ENCODE measurements at places on chromosomes 13 and 19.
A peak's percentile ranks its signal among the peaks of the same experiment; 100 is the strongest.

- peak; percentile 46 for DNase-seq
Measured at GRCh38 chr19:43618921-43619261, 538 bp downstream of the ZNF428 start.

DNA sequence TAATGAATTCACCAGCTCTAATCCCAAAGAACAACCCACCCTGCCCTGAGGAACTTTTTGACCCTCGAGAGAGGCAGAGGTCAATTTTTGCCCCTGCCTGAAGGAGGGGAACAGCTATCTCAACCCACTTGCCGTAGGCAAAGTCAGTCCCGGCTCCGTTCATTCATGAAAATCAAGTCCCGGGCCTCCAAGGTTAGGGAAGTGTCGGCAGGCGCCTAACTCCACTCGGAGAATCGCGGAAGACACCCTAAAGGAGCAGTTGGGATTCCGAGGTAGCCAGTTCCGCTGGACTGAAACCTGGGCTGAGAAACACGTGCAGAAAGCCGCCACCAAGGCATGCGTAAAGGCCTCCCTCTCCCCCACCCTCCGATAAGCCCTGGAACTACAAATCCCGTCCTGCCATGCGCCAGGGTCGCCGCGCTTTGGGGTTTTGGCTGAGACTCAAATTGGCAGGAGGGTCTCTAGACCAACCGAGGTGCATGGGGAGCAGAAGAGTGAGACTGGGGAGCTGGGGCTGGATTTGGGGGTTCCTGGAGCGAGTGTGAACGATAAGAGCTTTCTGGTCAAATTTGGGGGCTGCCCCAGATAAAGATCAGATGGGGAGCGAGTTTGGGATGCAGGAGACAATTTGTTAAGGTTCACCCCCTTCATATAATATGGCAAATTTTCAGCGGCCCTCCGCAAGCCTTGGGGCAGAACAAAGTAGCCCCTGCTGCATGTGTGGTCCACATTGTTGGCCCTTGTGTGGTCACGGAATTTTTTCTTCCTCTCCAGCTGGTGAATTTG is at the start of gene TNPO2:
TNPO2 (minus strand) TSS at position 292 of the 786 bp plus-strand sequence. CDS start 2,955 bp downstream, outside the sequence.
- peak; percentile 65 for DNase-seq

DNA sequence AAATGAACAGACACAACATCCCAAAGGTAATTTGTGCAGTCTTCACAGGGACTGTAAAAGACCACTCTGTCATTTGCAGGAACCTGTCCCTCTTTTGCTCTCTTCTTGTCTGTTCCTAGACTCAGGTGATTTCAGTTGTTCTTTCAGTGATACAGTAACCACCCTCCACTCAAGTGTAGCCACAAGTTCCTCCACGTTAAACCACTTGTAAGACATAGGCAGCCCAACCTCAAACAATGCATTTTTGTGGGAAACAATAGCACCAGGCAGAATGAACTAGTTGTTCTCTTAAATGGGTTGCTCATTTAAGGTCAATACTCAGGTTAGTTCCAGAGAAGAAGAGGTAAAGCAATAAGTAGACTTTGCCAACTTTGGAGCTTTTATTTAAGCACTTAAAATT is 359.4 kb downstream of the MZT1 start:
- no peak for DNase-seq

DNA sequence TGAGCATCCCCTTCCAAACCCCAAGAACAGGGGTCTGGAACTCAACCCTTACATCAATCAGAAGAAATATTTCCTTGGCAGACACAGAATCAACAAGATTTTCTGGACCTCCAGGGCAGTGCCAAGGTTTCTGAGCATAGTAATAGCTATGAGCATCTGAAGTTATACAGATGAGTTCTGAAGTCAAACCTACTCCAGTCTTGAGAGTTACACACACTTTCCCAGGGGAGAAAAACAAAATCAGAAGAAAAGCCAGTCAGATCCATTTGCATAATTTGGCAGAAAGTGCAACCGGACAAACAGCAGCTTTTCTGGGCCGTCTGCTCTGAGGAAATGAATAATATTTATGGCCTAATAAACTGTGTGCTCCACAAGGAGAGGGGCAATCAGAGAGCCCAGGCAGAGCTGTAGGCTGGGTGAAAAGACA is 93.1 kb downstream of the KL start:
- no peak for DNase-seq

GRCh38 chr13:35025314-35025713 is 83.2 kb downstream of the NBEA start:
- no peak for DNase-seq

- DNase-seq: no peak
Measured at GRCh38 chr13:71814806-71815360, 52.1 kb downstream of the DACH1 start.

DNA sequence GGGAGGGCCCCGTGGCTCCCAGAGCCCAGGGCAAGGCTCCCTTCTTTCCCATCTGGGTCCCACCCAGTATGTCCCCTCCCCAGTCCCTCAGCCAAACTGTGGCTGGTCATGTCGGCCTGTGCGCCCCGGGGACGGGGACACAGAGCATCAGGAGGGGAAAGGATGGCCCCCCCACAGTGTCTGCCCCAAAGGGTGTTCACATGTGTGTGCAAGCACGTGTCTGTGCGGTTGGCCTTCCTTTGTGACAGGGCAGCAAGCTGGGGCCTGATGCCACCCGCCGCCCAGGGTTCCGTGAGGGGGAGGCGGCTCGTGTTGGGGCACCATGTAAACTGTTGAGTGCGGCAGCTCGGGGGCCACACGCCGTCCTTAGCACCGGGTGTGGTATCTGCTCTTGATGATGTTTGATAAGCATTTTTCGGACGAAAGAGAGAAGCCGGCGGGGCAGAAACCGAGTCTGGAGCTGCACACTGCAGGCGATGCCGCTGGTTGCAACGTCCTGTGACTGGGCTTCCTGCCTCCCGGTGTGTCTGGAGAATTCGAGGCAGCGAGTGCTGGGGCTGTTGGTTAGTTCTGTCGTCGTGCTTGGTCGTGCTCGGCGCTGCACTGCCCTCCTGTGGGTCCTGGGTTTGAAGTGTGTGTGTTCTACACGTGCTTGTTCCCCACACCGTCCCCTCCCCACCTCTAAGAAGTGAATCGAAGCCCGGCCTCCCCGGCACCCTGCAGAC is 18.4 kb downstream of the GNA11 start:
- no peak for DNase-seq

GRCh38 chr13:37695200-37695599 is 96.6 kb upstream of the POSTN start:
- no peak for DNase-seq

- no peak for DNase-seq
Measured at GRCh38 chr13:95251641-95252040, 49.6 kb downstream of the ABCC4 start.

DNA sequence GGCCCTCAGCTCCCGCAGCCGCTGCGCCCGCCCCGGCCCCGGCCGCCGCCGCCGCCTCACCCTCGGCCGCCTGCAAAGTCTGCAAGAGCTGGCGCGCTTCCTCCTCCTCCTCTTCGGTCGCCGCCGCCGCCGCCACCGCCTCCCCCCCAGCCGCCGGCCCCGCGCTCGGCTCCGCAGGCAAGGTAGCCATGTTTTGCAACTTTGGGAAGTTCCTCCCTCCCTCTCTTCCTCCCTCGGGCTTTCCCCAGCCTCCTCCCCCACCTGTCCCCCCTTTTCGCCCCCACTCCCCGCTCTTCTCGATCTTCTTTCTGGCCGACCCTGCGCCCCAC is 433 bp downstream of the SIX5 start:
- no peak for DNase-seq

DNA sequence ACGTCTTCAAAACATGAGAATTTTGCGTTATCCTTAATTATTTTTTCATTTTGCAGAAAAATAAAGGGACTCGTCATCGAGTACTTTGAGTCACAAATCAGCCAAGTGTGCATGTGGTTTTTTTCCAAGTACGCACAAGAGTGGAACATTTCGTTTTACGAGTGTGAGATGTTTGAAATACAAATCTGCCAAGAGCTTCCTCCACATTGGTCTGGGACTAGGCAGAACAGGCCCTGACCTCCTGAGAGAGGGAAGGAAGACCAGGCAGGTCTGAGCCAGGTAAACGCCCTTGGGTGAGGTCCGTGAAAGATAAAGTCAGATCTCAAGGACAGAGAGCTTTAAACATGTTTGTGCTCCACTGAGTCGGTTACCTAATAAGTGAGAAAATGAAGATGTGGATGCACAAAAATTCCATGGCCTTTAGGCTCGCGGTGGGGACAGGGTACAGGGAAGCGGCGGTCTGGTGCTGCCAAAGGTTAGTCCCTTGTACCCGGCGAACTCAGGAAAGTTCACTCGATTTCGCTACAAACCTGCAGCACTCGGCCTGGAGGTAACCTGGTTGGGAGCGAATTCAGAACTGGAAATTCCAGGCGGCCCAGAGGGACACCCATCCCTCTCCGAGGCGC is 473 bp upstream of the ITM2B start:
- DNase-seq: no peak

- no peak for DNase-seq
Measured at GRCh38 chr19:16061943-16062342, 14.4 kb upstream of the TPM4 start.

- DNase-seq: peak; percentile 20
Measured at GRCh38 chr13:75480671-75481175, 1.2 kb downstream of the TBC1D4 start.

- no peak for DNase-seq
Measured at GRCh38 chr13:96141032-96141431, 51.1 kb downstream of the HS6ST3 start.

- DNase-seq: no peak
Measured at GRCh38 chr13:71799324-71799723, 67.7 kb downstream of the DACH1 start.

- no peak for DNase-seq
Measured at GRCh38 chr19:42442833-42443232, at the start of gene CXCL17. CXCL17 (minus strand) TSS chr19:42442946; CDS start chr19:42442832, 114 bp downstream.

GRCh38 chr19:10069046-10069445 is 17.1 kb upstream of the SHFL start:
- no peak for DNase-seq

- no peak for DNase-seq
Measured at GRCh38 chr19:16739546-16739945, 19.9 kb downstream of the NWD1 start.

DNA sequence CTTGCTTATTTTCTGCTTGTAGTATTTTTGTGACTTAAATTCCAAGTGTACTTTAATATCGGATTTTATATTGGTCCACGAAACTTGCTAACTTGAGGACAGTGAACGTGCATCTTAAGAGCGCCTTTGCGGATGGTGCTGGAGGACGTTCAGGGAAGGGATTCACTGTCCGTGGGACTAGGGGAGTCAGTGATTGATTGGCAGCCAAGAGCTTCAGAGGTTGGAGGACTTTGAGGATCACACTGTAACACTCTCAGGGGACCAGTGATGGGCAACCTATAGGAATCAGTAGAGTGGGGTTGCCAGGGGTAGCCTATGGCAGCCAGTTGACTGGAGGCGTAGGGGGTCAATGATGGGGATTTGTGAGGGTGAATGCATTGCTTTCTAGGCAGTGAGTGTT is 516 bp downstream of the ZNF175 start:
- no peak for DNase-seq

- no peak for DNase-seq
Measured at GRCh38 chr13:85347251-85347650, 452.0 kb downstream of the SLITRK6 start.

DNA sequence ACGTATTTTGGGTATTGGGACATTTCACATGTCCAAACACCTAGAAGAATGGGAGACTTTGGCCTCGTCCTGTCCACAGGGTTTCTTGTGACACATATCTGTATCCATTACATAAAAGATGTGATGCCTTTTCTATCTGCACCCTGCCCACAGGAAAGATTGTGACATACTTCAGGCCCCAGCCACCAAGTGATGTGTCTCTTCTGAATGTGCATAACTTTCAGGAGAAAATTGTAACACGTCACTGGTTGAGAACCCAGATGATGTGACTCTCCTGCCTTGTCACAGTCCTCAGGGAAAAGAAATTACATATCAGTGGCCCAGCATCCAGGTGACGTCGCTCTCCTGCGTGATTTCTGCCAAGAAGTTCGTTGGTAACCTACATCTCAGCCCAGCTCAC is 21.0 kb upstream of the ZNF681 start:
- no peak for DNase-seq

DNA sequence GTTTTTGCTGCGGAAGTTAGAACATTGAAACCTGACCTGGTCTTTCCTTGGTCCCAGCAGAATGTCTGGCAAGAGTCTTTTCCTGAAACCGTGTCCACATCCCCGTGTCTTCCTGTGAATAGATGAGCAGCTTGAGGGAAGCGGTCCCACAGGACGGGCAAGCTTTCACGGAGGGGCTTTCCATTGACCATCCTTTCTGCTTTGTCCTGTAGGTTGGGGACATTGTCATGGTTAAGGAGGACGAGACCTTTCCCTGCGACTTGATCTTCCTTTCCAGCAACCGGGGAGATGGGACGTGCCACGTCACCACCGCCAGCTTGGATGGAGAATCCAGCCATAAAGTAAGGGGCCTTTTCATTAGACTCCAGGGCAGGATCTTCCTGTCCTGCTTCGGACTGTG is 126.0 kb downstream of the ATP11A start:
- DNase-seq: no peak

GRCh38 chr19:28519218-28519779 is 693.7 kb downstream of the UQCRFS1 start:
- no peak for DNase-seq

GRCh38 chr19:6564393-6564792 is 26.6 kb downstream of the CD70 start:
- DNase-seq: no peak

DNA sequence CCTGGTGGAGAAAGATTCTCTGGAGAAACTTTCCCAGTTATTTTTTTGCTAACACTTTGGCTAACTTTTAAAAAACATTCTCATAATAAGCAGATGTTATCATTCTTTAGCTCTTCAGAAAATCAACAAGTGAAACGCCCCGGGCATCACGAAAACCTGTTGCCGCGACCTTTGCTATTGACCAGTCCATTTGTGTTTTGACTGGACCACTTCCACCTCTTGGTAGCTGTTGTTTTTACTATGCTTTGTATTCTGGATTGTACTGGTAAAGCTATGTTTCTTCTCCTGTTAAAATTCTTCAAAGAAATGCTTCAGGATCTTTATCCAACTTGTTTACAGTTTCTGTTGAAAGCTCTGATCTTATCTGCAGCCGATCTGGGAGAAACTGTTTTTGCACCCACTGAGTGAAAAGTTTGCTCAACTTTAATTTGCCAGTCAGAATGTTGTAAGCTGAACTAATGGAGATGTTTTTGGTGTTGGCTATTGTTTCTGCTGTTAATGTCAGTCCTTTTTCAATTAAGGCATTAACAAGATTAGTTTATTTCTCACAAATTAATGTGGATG is 23.3 kb downstream of the UFM1 start:
- DNase-seq: no peak

All from stimulated activated CD4-positive, alpha-beta T cell treated with anti-CD3 and anti-CD28 coated beads, Interleukin-12 subunit alpha, Interleukin-12 subunit beta, amount 100 ng/mL, for 48 hours (primary cell).